Bone marrow (tissue), 2 donors: ENCODE measurements at places on chromosomes 3 and 15.

DNA sequence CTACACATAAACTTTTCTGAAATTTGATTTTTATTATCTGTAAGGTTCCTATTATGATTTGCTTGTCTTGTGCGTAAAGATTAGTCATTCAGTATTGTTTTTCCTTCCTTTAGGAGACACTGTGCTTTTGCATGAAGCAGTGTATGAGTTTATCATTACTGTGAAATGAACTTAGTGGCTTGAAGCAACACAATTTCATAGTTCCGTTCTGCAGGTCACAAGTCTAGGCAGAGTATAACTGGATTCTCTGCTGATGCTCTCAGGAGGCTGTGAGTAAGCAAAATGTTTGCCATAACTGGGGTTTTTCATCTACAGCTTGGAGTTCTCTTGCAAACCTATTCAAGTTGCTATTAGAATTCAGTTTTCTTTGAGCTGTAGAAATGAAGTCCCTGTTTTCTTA is 1136.1 kb downstream of the OTOL1 start:
- DNase-seq, result no peak

DNA sequence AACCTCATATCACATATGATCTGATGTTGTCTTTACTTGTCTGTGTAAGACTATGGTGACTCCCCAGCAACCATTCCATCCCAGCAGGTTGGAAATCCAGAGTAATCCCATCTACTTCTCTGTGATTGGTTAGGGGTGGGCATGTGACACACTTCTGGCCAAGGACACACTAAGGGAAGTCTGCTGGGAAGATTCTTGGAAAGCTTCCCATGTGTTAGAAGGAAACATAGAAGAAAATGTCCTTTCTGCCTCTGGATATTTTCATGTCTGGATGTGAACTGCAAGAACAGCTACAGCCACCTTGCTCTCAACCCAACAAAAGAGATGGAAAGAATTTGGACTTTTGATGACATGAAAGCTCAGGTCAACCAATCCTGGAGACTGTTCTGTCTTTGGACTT is 2.6 kb upstream of the UBE2Q2 start:
- no peak for DNase-seq

DNA sequence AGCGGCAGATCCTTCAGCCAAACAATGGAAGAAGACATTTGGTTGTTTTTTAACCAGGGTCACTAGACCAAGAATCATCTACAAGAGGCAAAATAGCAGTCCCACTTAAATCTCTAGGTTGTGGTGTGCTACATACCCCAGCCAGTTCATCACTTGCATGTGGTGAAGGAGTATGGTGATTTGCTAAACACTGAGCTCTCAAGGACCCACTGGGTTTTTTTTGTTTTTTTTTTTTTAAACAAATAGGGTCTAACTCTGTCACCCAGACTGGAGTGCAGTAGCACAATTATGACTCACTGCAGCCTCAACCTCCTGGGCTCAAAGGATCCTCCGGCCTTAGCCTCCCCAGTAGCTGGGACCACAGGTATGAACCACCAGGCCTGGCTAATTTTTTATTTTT is 508.0 kb downstream of the FOXP1 start:
- no peak for DNase-seq

DNA sequence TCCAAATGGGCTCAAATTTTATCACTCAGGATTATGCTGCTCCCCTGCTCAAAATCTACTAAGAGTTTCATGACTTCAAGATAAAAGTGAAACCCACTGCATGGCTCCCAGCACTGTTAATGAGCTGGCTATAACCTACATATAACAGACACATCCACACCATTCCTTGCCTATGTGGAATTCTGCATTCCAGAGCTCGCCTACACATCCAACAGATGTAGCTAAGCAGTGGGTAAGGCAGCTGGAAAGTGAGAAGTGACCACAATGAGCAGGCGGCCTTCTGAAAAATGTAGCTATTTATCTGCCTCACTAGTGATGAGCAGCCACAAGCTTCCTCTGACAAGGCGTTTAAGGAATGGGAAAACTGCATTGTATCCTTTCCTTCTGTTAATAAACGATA is 92.0 kb upstream of the TRIM42 start:
- no peak for DNase-seq

- no peak for DNase-seq
These were observed 64.3 kb downstream of the OXSM start for GRCh38 chr3:25854214-25854613.

DNA sequence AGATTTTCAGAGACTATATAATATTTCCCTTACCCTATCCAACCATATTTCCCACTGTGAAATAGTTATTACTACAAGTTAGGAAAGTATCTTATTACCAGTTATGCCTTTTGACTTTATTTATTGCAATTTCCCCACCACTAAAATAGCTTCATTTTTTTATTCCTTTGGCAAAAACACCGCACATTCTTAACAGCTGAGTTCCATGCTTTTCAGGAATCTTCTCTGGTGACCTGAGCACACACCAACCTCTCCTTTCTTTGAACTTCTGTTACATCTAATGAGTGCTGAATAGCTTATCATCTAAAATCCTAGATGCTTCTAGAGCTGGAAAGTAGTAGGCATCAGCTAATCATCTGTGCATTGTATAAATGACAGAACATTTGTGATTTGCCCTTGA is 99.1 kb downstream of the UBE2E2 start:
- DNase-seq, result no peak

- peak; percentile 99 for DNase-seq
These were observed 139.3 kb downstream of the FOXP1 start for GRCh38 chr3:71444028-71444860.

DNA sequence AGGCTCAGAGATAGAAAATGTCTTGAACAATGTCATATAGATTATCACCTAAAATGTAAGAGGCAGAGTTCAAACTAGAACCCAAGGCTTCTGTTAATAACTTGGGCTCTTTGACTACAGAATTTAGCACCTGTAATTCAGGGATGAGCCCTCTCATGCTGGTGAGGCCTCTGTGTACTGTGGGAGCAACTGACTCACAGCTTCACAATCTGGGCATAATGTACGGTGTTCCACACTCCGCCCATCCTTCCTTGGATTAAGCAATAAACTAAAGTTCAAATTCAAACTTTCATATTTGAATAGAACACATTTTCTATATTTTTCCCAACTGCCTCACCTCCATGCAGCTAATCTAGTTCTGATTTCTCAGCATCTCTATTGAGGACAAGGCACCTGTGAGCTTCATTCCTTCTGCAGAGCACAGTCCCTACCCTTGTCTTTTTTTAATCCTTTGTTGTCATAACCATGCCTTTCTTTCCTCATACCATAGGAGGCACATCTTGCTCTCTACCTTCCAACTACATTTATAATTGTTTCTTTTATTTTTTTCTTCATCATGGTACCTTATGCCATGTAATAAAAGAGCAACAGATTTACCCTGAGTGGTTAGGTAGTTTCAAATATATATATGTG is 392.1 kb downstream of the NLGN1 start:
- DNase-seq, result no peak

GRCh38 chr3:2516762-2517441 is 418.2 kb downstream of the CNTN4 start:
- DNase-seq, result no peak

DNA sequence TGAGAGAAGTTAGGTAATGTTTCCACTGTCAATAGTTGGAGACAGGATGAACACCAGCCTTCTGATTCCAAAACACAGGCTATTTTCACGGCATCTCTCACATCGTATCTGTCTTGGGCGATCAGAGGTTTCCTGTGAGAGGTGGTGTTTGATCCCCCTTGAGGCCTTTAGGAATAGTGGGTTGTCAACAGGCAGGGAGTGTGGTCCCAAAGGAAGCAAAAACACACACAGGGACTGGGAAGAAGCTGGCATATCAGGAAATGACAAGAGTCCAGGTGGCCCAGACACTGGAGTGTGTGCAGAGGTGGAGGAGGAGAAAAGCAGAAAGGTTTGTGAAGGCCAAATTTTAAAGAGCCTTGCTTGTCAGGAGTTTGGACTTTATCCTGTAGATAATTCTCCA is 6.6 kb upstream of the MAGEF1 start:
- no peak for DNase-seq

DNA sequence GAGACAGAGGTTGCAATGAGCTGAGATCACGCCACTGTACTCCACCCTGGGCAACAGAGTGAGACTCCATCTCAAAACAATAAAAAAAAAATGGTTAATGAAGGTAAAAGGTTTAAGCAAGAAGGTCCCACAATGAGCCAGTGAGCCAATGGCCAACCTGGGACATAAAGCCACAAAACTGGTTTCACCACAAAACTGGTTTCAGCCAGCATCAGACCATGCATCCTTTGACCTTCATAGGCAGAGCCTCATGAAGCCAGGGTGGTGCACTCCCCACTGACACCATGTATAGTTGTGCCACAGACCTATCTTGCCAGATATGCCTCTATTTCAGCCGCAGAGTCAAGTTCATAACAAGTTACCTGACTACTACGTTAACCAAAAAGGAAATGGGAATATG is 41.9 kb downstream of the SCAP start:
- no peak for DNase-seq

DNA sequence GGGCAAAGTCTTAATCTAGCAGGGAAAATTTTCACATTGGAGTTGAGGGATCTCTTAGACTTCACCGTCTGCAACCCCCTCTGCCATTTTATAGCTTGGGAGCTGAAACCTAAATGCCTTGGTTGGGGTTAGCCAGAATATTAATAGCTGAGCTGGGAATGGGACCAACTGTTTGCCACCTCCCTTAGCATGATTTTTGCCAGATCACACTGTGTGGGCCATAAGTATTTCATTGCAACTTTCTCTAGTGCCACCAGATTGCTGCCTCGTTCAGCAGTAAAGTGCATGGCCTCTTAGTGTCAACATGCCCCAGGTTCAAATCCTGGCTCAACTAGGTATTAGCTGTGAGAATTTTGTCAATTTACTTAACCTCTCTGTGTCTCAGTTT is 55.9 kb upstream of the ABHD17C start:
- no peak for DNase-seq

- DNase-seq, result no peak
These were observed 1237.9 kb downstream of the ROBO2 start for GRCh38 chr3:78277801-78278200.

DNA sequence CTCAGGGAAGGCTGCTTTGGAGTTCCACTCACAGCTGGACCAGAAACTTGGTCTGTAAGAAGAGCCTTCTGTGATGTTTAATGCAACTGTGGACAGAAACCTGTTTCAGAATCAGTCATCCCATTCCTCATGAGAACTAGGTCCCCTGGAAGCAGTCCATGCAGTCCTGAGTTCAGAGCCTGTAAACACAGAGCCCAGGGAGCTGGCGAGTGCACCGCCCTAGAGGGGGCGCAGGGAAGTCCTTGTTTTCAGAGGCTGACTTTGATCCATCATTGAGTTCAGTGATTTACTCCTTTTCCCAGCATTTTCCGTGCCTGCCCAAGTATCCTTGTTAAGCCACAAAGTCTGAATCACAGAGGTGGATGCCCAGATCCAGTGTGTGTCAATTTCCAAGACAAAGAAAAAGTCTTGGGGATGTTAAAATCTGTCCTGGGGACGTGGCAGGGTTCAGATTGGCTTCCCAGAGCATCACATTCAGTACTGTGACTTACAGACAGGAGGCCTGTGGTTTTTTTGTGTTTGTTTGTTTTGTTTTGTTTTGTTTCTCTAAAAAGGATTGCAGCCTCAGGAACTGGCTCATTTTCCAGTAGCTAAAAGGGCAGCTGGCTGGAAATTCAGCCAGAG is 9.8 kb upstream of the TXNRD3 start:
- no peak for DNase-seq

GRCh38 chr3:52492059-52492458 is 3.1 kb upstream of the STAB1 start:
- no peak for DNase-seq

GRCh38 chr3:63814237-63814636 is 4.9 kb upstream of the C3orf49 start:
- no peak for DNase-seq

DNA sequence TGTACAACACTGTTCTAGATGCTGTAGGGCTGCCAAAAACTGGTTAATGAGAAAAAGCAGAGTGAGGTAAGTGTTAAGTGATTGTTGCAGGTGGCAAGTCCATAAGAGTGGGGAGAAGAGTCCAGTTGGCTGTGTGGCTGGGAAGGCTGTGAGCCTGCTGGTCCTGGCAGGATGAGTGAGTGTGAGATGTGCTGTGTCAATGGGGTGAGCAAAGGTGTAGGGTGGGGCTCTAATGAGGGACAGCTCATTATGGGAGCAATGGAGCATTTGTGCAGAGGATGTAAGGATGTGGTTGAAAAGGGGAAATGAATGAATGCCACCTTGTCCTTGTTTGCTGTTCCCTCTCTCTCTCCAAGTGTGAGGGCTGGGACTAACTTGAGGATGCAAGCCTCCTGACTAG is 145.3 kb upstream of the ROPN1 start:
- DNase-seq, result no peak

GRCh38 chr3:24462737-24463136 is 31.9 kb downstream of the THRB start:
- no peak for DNase-seq

DNA sequence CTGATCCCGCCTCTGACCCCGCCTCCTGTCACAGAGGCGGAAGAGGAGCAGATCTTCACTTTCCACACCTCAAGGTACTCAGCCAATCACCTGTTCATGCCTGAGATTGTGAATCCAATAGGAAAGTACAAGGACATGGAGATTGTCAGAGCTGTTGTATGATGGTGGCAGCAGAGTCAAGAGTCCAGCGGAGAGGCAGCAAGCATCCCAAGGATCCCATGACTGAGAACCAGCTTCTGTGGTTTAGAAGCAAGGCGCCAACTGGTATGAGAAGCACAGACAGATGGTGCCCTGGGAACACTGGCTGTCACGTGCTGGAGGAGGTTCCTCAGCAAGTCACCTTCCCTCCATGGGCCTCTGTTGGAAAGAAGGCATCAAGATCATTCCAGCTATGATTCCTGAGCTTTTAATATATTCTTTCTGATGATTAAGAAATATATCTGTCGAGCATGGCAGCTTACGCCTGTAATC is 93.9 kb downstream of the CPN2 start:
- DNase-seq, result no peak

DNA sequence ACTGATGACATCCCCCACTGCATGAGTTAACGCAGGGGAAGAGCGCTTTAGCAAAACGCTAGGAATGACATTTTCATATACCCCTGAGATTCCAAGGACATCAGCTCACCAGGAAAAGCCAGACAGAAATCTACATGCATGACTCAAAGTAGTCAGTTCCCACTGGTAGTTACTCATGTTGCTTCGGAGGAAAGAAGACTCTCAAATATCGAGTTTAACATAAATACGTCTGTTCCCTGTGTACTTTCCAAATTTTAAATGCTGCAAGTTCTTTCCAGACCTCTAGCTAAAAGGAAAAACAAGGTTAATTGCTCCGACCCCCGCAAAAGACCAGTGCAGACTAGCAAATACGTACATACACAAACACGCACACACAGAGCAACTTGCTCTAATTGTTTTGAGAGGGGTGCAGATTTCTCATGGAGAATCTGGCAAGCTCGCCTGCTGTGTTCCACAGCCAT is 115.4 kb upstream of the PRICKLE2 start:
- no peak for DNase-seq
